ENCODE measurements at places on chromosomes 11 and 22.

DNA sequence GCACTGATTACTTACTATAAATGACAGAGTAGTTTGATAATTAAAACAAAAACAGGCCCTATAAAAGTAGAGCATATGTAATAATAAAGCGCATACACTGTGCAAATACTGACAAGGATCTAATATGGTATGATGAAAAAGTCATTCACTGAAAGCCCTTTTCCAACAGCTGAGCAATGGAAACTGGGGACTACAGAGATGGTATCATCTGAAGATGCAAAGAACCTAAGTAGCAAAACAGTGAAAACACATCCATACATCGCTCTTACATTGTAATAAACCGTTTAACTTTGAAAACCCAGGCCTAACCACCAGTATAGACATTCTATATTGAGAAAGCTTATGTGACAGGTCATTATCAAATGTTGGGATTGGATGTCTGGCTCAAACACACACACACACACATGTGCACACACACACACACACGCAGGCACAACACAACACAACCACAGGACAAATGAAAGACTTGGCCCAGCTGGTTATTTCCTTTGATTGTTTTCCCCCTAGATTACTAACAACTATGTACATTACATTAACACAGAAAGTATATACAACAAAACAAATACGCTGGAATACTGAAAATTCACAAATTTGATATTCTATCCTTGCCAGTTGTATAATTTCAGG is 119.5 kb downstream of the APOL5 start:
- DNase-seq = no peak

DNA sequence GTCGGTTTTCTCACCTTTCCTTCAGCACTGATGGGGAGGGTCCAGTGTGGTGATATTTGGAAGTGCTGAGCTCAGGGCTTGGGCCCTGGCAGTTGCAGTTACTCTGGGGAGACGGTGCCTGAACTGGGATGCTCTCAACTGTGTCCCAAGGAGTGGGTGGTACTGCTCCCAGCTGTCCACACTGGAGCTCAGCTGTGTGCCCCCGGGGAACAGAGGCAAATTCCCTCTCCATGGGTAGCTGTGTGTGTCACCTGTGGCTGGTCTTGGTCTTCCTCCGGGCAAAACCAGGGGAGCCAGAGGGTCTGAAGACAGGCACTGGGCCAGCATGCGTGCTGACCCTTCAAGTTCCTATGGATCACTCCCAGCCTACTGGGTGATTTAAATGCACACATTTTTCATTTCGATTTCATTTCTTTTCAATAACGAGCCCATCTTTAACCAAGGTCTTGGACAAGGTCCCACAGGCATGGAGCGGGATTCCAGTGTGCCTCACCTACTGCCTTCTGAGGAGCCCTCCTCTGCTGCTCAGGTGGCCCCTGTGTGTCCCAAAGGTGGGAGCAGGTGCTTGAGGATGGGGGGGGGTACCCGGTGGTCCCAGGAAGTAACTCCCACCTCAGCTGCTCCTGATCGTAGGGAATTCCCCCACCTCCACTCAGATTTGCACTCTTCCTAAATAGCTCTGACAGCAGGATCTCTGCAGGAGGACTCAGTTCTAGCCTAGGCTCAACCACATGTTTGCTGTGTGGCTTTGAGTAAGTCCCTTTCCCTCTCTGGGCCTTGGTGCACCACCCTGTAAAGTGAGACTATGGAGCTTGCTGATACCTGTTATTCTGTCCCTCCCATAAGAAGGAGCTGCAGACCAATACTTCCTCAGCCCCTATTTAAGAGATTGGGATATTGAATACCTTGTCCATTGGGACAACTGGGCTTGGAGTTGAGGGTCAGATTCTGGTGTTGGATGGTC is 16.8 kb downstream of the PRDM11 start:
- DNase-seq = no peak

GRCh38 chr11:121113611-121114010 is 12.6 kb downstream of the TECTA start:
- DNase-seq = no peak

GRCh38 chr11:19105011-19105410 is 12.0 kb upstream of the ZDHHC13 start:
- DNase-seq = no peak

DNA sequence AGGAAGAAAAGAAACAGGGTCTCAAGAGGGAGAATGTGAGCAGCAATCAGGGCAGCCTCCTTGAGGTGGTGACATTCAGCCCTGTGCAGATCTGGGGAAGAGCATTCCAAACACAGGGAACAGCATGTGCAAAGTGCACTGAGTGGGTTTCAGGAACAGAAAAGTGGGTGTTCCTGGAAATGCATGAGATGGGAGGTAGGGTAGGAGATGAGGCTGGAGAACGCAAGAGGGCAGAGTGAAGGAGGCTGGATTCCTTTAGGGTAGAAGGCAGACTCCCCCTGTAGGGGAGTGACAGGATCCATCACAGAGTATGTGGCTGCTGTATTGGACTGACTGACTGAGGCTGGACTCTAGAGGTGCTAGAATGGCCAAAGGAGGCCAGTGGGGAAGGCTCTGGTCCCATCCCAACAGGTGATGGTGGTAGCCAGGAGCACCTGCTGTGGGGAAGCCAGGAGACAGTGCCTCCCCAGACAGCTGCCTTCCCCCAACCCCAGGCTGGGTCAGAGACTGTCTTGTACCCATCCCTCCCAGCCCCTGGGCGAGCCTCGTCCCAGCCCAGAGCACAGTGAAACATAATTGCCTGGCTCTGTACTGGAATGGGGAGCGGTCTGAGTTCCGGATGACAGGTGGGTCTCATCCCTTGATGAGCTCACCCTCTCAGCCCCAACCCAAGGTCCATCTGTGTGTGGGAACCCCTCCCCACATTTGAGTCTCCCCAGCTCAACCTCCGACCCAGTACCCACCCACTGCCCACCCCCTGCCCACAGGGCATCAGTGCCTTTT is 419.4 kb downstream of the MN1 start:
- no peak for DNase-seq

DNA sequence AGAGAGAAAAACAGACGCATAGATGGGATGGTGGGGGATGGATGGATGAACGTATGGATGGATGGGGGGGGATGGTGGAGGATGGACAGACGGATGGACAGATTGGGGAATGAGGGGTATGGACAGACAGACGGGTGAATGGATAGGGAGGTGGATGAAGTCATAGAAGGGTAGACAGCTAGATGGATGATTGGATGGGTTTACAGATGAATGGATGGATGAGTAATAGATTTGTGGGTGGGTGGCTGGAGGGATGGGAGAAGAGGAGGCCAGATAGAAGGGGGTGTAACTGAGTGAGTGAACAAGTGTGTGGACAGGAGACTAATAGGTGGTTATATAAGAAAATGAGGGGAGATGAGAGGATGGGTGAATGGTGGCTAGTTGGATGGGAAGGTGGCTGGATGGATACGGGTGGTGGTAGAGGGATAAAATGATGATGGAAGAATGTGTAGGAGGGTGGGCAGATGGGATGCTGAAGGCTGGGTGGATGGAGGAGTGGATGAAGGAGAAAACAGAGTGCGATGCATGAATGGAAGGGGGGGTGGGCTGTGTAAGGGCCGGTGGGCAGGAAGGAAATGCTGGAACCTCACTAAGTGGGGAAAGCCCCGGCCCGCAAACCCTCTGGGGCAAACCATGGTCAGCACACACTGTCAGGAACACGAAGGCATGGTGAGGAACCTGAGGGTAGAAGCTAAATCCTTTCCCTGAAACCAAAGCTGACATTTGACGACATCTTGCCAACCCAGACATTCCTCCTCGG is 21.6 kb downstream of the ARVCF start:
- peak; percentile 20 for DNase-seq

DNA sequence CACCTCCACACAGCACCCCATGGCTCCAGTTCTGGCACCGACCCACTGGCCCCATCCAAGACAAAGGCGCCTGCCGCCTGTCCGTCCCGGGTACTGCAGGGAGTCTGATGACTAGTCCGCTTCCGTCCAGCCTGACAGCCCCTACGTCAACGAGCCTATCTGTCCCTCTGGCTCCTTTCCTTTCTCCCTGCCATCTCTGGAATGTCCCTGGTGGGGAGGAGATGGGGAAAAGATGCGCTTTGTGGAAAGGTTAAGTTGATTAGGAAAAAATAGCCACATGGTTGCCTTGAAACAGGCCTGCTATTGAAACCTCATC is 10.4 kb downstream of the PDGFB start:
- DNase-seq = no peak

DNA sequence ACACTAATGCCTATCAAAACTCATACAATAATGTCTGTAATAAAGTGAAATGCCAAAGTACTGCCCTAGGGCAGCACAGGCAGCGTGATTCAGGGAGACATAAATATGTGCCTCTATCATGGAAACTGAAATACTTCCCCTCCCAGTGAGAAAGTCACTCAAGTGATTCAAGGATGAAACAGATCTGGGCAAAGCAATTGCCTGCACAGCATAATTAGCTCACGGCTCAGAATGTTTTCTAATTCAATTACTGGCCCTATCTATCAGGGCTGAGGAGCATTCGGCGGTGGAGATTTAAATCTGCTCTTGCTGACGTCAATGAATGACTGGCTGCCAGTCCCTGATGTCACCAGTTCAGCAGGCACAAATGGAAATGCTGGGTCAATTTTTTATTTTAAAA is 27.7 kb upstream of the PPP2R1B start:
- peak; percentile 90 for DNase-seq

GRCh38 chr11:69250186-69251056 is 43.5 kb upstream of the MYEOV start:
- no peak for DNase-seq

- DNase-seq = peak; percentile 71
These were observed 79.0 kb downstream of the TTC28 start for GRCh38 chr22:28600546-28601143.

- DNase-seq = no peak
These were observed 204.1 kb downstream of the INSC start for GRCh38 chr11:15318814-15319213.

DNA sequence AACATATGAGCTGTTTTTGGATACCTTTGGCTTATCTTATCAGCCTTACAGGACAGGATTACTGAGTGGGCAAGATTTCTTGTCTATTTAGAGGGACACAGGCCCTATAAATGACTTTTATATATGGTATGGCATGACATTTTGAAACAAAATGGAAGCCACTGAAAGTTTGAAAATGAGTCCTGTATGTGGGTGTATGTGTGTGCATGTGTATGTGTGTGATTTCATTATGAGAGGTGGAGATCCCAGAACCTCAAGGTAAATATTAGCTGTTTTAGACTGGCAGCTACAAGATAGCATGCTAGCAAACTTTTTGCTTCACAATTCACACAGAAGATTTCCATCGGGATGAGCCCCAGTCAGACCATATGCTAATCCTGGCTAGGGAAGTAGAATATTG is 970.5 kb upstream of the CCDC90B start:
- no peak for DNase-seq

- peak; percentile 7 for DNase-seq
These were observed 16.1 kb downstream of the MS4A6E start for GRCh38 chr11:60343094-60343704.

- no peak for DNase-seq
These were observed 146.2 kb downstream of the ATXN10 start for GRCh38 chr22:45817745-45818423.

DNA sequence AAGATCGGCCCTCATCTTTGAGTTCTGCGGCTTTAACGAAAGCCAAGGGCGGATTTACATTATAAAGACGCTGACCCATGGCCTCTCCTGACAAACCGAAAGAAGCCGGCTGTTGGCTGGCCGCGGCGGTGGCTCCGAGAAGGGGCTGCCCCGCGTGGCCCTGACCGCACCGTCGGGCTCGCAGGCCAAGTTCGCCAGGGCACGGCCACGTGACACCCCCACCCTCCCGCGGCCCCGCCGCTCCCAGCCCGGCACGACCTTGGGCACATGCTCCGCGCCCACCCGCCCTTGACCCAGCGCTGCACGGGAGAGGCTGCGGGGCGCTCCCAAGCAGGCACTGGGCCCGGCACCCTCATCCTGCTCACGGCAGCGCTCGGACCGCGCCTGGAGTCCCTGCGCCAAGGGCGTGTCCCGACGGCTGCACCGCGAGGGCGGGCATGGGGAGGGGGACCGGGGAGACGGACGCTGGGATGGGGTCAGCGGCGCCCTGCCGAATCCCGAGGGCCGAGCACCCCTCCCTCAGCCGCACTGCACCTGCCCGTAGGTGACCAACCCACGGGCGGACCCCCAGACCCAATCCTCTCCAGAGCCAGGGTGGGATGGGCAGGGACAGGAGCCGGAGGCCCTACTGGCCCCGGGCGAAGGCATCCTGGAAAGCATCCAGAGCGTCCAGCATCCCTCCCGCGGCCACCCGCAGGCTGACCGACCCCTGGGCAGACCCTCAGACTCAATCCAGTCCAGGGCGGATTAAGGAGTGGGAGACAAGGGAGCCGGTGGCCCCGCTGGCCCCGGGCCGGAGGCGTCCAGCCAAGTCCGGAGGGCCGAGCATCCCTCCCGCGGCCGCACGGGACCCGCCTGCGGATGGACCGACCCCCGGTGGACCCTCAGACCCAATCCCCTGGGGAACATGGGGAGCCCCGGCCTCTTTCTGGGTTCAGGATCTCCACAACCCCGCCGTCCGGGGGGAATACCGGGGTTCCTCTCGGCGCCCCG is 759 bp downstream of the CPT1A start:
- peak; percentile 40 for DNase-seq

GRCh38 chr11:19441752-19442553 is 201.2 kb upstream of the E2F8 start:
- peak; percentile 98 for DNase-seq

GRCh38 chr11:112967082-112967481 is 5.9 kb downstream of the NCAM1 start:
- DNase-seq = no peak

DNA sequence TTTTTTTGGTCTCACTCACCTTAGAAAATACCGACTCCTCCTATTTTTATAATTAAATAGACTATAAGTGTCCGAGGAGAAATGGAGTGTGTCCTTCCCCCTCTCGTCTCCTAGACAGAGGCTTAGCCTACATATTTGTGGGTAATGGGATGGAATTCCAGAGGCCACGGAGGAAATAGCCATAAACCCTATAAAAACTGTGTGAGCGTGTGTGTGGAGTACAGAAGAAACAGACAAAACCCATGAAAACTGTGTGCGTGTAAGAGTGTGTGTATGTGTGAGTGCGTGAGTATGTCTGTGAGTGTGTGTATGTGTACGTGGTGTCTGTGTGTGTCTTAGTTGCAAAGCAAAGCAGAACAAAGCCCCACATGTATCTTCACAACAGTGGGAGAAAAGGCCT is 883.5 kb downstream of the OPCML start:
- no peak for DNase-seq

GRCh38 chr22:41772645-41773044 is 27.8 kb upstream of the CCDC134 start:
- DNase-seq = no peak

DNA sequence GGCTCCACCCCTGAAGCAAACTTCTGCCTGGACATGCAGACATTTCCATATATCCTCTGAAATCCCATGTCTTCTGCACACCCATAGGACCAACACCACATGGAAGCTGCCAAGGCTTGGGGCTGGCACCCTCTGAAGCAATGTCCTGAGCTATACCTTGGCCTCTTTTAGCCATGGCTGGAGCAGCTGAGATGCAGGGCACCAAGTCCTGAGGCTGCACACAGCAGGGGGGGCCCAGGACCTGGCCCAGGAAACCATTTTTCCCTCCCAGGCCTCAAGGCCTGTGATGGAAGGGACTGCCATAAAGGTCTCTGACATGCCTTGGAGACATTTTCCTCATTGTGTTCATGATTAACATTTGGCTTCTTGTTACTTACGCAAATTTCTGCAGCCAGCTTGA is 34.5 kb downstream of the SYT9 start:
- DNase-seq = no peak

Measured in fibroblast of mammary gland (primary cell).